ENCODE measurements at places on chromosomes 11 and 22.

DNA sequence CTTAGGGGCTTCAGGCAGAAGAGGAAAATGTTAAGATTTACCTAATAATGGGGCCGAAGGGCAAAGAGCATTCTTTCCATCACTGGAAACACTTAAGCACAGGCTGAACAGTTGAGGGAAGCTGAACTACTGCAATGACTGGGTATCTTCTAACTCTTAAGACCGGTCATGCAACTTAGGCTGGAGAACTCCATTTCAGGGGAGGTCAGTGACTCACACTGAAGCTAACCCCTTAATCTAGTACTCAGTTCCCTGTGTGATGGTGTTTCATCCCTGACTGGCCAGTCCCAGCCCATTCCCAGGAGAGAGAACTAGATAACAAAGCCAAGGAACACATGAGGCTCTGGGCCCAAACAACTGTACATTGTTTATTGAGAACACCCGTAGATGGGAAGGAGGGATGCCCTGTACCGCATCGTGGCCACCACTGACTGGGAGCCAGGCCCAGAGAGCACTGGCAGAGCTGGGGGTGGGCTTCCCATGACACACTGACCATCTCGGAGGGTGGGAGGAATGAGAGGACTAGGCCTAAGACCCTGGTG lies 10.5 kb downstream of the RPL27A start:
- no peak for DNase-seq

DNA sequence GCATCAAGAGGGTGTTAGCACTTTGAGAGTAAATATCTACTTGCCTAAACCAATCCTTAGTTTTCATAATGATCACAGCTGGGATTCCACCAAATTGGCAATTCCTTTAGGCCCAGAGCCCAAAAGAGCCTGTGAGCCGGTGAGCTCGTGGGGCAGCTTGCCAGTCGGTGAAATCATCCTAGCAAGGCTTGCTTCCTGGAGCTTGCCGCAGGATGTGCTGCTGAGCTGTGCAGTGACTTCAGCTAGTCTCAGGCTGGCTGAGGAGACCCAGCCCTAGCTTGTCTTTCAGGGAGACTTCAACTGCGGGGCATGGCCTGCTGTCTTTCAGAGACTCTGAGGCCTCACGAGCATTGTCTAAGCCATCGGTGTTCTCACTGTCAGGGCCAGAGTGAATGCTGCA lies 73.6 kb upstream of the SUSD2 start:
- no peak for DNase-seq

- no peak for DNase-seq
These were observed 6.5 kb upstream of the IL10RA start for GRCh38 chr11:117979481-117980211.

DNA sequence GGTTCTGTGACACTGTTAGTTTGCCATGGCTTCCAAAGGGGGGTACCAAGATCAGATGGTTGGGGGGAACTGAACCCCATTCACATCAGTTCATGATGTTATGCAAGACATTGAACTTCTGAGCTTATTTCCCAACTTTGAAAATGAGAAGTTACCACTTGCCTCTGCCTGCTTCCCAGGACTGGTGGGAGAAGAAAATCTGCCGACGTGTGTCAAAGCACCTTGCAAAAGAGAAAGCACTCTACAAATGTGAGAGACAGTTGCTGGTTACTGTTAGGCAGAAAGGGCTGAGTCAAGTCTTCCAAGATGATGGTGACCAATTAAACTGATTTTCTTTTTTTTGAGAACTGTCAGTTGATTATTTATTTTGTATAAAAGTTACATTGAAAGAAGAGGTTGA lies 45.6 kb downstream of the SMCO4 start:
- DNase-seq, result no peak

DNA sequence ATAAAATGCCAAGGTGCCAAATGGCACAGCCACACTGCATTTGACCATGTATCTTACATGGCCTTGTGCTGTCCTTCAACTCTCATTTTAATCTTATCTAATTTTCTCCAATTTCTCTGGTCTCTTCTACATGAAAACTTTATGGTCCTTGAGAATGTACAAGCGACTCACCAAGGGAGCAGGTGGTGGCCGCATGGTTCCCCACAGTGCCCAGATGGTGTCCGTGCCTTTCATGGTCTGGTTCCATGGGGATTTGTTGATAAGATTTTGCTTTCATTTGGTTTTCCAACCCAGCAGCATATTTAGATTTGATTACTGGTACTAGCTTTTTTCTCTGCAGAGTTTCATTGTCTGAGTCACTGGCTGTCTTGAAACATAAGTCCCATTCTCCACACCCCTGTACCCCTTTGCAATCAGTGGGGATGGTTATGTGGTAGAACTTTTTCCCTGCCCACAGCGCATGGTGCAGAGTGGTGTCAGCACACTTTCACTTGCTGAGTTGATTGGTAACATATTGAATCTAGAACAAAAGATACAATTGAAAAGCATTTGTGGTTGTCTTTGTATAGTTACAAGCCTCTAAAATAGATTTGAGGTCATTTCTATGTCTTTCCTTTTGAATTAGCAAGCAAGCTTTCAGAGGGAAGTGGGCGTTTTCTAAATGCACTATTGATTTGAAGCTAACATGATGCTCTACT lies 24.1 kb downstream of the ZNRF3 start:
- DNase-seq, result peak; percentile 68

GRCh38 chr11:86941871-86942599 lies 13.2 kb downstream of the FZD4 start:
- DNase-seq, result no peak

GRCh38 chr11:111378861-111379601 lies at the start of gene POU2AF1:
POU2AF1 (minus strand) TSS chr11:111379275; CDS start chr11:111379177, 98 bp downstream.
- no peak for DNase-seq
